ENCODE measurements at places on chromosomes 3 and 15.
A peak's percentile ranks its signal among the peaks of the same experiment; 100 is the strongest.

- no peak for DNase-seq
Measured at GRCh38 chr3:21274079-21274571, 476.9 kb downstream of the ZNF385D start.

DNA sequence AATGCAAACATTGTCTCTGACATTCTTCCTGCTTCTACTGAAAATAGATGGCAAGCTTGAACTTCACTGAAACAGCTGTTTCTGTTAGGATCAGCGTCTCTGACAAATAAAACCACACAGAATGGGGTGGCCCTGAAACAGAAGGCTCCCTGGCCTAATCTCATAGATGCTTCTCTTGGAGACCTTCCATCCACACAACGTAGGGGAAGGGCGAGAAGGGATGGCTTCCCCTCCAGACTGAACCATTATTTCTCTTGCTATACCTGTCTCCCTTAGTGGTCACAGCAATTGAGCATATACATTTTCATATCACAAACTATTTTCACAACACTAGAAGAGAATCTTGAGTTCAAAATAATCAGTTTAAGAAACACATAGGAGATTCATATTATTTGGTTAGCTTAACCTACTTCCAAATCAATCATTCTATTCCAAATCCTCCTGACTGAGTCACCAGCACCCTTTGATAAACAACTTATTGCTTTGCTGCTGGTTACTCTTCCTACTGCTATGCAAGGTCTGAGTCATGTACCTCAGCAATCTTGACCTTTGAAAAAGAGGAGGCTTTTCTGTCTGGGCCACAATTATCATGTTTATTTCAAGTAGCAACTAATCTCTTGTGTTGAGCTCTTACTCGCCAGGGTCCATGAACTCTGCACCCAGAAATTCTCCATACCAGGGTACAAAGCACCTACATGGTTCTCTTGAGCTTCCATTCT is 45.5 kb downstream of the CBLB start:
- peak; percentile 4 for DNase-seq

DNA sequence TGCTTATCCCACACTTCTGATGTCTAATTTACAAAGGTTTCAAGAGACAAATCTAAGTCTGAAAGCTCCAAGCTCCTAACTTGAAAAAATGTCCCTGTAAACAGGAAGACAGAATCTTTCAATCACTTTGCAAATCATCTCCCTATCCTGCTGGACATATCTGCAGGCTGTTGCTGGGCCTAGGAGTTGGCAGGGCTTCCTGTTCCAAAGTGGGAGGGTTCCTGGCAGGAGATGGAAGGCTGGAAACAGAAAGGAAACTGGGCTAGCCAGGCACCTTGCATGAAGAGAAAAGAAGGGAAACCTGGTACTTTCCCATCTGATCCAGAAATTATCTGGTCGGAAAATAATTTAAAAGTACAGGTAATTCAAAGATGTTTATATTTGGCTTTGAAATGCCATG is 227.3 kb upstream of the IL12A start:
- no peak for DNase-seq

DNA sequence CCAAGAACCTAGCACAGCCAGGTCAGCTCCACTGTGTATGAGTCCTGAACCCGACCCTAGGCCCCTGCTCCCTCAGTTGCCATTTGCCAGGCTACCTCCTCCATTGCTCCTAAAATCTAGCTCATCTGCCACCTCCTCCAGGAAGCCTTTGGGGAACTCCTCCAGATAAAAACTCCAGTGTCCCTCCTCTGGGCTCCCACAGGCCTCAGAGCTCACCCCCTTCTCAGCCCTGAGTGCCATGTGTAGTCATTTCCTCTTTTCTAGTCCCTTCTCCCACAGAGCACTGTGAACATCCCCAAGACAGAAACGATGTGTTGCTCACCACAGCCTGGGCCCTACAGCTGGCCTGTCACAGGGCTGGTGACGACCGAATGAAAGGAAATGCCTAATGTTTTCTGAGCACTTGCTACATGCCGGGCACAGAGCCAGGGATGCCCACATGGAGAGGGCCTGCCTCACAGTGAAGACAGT is 61.0 kb downstream of the IQSEC1 start:
- DNase-seq = no peak

DNA sequence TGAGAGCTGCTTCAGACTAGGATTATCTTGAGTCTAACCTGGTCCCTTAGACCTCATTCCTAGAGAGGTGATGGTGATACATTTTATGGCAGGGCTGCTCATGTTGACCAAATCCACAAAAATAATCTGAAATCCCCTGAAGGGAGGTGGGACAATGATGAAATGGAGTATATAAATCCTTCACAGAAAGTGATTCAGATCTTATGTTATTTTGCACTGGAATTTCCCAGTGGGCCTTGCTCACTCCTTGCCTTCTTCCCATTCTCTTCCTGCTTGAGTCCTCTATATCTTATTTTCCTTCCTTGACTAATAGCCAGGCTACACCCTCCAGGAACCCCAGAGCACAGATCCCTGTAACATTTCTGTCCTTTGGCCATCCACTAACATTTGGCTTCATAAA is 10.4 kb upstream of the TMEM202 start:
- DNase-seq = no peak

DNA sequence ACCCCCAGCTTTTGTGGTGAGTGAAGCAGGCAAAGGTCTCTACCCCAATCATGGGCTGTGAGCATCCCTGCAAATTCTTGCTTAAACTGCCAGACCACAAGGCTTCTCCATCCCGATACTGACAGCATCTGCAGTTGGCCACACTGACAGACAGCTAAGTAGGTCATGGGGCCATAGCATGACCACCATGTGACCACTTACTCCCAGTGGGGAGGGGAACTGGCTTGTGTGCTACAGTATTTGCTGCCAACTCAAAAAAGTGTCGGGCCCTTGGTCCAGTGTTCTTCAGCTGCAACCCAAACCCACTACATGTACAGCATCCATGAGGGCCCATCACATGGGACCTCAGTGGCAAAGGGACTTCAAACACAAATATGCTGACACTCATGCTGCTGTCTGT is 103.4 kb downstream of the SEC22A start:
- no peak for DNase-seq

- DNase-seq = peak; percentile 51
Measured at GRCh38 chr3:112111785-112112402, 21.2 kb downstream of the GCSAM start.

DNA sequence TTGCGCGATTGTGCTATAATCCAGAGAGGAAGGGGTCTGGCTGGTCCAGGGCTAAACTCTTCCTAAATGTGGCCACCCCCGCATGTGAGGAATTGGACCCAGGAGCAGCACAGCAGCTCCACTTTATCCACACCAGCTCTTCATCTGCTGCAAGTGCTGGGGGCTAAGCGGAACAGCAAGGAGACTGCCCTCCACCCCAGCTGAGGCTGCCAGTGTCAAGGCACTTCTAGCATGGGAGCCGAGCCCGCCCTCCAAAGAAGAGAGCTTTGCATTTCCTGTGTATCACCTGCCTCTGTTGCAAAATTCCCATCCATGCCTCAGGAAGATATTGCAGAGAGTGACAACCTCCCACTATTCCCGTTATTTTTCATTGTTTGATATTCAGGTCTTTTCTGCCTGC is 333.6 kb downstream of the ARRDC4 start:
- DNase-seq = no peak

GRCh38 chr3:9115336-9115735 is 134.1 kb downstream of the SRGAP3 start:
- no peak for DNase-seq

DNA sequence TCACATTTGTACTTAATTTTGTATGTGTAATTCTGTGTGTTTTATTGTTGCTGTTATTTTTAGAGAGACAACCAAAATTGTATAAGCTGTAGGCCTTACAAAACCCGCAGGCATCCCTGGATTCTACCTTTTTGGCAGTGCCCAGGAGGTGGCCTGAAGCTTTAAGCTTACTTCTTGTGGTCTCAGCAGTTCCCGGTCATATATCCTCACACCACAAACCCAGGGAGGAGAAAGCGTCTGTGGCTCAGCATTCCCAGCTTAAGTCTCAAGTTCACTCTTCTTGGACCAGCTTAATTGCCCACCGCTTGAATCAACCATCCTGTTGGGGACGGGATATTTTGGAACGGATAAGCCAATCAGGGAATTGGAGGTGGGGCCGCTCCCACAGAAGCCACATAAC is 36.7 kb downstream of the C2CD4A start:
- no peak for DNase-seq

DNA sequence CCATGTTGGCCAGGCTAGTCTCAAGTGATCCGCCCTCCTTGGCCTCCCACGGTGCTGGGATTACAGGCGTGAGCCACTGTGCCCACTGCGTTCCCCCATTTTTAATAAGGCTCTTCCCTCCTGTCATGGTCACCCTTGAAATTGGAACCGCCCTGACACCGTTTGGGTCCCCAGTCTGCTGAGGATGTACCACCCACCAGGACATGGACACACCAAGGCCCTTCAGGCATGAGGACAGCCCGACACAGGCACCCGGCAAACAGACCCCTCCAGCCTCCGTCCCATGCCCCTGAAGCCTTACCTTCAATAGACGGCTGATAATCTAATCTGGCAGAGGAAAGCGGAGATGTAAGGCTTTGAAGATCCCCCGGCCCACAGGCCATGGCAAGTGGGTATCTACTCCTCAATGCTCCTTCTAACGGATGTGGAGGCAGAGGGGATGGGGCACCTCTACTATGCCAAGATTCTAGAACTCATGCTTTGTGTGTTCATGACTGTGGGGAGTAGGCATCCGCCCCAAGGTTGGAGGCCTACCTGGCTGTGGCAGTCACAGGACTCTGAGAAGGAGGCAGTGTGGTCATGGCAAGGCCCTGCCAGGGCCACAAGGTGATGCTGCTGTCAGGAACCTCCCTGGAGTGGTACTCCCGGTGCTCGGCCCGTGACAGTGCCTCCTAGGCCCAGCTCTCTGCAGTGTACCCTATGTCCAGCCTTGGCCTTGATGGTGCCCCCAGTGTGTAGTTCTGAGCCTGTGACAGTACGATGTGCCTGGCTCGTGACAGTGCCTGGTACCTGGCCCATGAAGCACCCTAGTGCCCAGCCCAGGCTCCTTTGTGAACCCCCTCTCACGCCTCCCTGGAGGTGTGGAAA is 18.6 kb upstream of the PRSS50 start:
- DNase-seq = no peak

DNA sequence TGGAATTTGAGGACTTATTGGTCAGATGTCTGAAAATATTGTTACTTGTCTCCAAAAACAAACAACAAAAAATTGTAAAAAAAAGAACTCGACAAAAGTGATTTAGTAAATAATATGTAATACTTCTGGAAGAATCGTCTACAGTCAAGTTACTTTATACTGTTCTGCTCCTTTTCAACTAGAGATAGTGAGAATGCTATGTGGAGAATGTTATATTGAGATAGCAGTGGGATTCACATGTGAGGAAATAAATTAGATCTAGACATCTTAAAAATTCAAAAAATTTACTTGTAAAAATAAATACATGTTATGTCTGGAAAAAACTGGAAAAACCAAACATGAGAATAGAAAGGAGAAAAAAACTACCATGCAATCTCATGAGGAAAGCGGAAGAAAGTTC is 64.9 kb downstream of the SGO1 start:
- DNase-seq = no peak

DNA sequence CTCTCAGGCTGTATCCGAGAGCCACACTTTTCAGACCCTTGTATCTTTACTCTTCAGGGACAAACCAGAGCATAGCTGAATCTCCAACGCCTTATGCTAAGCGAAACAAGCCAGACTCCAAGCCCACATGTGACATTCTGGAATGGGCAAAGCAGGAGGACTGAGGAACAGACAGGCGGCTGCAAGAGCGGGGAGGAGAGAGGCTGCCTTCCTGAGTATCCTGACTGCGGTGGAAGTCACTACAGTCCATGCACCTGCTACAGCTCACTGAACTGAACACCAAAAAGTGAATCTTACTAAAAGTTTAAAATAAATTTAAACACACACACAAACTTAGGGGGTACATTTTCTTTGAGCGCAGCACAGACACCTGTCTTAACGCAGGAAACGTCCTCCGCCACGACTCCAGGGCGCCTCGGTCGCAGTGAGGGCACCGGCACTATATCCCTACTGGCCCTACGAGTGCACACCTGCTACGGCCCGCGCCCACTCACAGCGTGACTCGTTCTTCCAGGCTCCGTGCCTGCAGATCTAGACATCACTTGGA is 1.4 kb downstream of the CYFIP1 start:
- no peak for DNase-seq

DNA sequence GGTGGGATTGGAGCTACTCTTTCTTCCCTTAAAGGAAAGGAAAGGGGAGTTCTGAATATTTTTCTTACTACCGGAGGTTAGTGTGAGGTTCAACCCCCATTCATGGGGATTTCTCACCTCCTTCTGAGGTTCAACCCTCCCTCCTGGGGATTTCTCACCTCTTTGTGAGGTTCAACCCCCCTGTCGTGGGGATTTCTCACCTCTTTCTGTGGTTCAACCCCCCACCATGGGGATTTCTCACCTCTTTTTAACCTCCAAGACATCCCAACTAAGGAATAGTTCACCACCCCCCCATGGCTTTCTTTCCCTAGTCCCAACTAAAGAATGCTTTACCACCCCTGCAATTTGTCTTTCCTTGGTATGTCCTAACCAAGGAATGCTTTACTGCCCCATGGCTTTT is 520.3 kb downstream of the EDEM1 start:
- DNase-seq = no peak

GRCh38 chr3:65339192-65339740 is 651.5 kb upstream of the ADAMTS9 start:
- no peak for DNase-seq

DNA sequence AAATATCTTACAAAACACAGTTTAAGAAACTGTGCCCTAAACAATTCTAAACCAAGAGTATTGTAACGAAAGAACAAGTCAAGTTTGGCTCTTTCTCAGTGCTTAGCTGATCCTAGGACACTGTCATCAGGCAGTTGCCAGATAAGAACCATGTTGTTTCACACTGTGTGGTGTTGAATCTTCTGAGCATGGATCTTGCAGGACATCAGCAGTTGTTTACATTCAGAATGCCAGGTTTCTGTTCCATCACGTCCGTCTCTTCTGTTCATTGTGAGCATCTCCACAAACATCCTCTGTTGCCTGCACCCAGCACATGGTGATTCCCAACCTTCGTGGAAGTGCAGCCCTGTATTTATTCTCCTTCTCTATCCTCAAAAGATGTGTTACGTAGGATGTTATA is 67.9 kb downstream of the DCUN1D1 start:
- no peak for DNase-seq

DNA sequence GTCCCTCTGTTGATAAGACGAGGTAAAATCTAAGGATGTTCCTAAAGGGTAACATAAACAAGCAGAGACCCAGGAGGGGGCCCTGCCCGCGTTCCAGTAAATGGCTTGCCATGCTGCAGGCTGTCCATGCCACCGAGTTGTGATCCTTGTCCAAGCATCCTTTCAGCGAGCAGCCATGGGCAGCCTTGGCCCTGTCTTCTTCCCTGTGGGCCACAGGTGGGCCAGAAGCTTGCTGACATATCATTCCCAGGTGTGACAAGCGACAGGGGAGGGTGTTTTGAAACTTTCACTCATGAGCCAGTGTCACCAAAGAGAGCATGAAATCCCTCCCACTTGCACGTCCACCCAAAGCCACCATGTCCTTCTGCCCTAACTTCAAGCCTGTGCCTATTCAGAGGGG is 53.7 kb downstream of the PCSK6 start:
- DNase-seq = no peak

DNA sequence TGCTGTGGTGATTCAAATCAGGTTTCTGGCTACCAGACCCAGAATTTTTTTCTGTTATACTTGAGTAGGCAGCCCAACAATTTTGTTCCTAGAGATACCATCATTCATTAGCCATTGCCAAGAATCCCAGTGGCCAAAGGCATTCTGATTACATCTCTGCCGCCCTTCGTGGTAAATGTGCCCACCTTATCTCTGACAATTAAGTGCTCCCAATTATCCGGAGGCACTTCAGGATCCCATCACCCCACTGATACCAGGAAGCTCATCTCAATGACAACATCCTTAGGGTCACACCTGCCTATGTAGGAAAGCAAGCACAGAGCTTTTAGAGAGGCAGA is 43.2 kb upstream of the RPL35A start:
- DNase-seq = no peak
